Stimulated activated CD8-positive, alpha-beta memory T cell treated with anti-CD3 and anti-CD28 coated beads, Interleukin-4, amount 100 ng/mL, for 4 hours (primary cell): ENCODE measurements at places on chromosomes 5 and 9.

- no peak for DNase-seq
Measured at GRCh38 chr9:92175441-92175840, 60.2 kb upstream of the SPTLC1 start.

DNA sequence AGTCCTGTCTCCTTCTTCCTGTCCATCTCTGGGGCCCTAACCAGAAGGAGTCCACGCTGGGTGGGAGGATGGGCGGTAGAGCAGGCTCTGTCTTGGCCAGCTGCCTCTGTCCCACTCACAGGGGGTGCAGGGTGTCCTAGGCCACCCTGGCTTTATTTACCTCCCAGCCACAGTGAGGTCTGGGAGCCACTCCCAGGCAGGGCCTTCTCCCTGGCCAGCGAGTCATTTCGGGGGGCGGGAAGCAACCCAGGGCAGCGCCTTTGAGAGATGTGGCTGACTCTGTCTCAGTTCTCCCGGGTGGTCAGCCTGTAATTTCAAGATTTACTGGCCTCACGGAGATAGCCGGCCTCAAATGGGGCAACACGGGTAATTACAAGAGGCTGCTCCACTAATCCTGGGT, 67.4 kb upstream of the PTCH1 start:
- DNase-seq = no peak

GRCh38 chr5:83512061-83512745, 40.7 kb downstream of the VCAN start:
- DNase-seq = no peak

- no peak for DNase-seq
Measured at GRCh38 chr5:16976625-16977008, 40.5 kb upstream of the MYO10 start.

DNA sequence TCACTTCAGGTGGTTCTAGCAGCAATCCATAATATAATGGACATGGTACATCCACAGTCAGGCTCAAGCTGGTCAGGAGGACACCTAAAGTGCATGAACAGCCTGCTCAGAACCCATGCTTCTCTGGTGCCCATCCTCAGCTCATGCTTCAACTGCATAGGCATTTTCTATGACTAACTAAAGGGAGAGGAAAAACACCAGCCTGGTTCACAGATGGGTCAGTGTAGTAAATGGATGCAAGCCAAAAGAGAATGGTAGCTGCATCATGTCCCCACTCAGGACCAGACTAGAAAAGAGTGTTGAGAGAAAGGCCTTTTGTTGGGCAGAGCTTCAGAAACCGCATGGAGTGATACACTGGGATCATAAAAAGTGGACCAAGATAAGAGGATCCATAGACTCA, 556.6 kb downstream of the TLE1 start:
- DNase-seq = no peak

DNA sequence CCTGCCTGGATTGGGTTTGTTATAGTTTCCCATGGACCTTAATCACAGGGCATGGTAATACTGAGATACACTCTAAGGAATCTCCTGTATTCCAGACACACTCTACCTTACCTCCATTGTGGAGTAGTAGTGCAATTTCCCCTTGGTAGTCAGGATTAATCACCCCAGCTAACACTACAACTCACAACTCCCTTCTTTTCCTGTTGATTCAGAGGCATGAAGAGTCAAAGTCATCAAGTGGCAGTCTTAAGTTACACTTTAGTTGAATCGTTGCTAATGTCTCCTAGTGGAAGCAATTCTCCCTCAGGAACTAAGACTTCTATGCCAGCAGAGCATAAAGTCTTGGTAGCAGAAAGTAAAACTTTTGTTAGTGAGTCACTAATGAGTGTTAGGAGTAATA, 122.7 kb upstream of the APC start:
- DNase-seq = no peak

DNA sequence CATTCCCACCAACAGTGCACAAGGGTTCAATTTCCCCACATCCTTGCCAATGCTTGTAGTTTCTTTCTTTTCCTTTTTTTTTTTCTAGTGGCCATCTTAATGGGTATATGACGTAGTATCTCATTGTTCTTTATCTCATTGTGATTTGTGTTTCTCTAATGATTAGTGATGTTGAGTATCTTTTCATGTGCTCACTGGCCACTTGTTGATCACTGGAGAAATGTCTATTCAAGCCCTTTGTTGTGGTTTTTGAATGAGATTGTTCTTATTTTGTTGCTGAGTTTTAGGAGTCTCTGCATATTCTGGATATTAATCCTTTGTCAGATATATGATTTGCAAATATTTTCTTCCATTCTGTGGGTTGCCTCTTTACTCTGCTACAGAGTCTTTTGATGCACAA, 1.6 kb upstream of the TMED9 start:
- DNase-seq = no peak

DNA sequence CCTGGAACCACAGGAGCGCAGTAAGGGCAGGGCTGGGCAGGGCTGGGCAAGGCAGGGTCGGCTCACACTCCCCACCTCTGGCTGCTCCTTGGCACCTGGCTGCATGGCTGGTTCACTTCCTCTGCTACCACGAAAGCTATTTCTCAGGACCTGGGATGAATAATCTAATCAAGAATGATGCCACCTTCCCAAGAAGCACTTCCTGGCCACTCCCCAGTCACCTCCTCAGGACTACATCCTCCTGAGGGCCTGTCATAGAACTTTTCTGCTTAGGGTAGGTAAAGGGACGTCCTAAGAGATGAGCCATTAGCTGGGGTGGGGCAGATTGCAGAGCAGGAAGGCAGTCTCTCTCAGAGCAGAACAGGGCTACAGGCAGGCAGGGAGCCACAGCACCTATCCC, 288.2 kb upstream of the MAP3K1 start:
- no peak for DNase-seq

- no peak for DNase-seq
Measured at GRCh38 chr5:78545406-78545805, 103.2 kb downstream of the LHFPL2 start.

DNA sequence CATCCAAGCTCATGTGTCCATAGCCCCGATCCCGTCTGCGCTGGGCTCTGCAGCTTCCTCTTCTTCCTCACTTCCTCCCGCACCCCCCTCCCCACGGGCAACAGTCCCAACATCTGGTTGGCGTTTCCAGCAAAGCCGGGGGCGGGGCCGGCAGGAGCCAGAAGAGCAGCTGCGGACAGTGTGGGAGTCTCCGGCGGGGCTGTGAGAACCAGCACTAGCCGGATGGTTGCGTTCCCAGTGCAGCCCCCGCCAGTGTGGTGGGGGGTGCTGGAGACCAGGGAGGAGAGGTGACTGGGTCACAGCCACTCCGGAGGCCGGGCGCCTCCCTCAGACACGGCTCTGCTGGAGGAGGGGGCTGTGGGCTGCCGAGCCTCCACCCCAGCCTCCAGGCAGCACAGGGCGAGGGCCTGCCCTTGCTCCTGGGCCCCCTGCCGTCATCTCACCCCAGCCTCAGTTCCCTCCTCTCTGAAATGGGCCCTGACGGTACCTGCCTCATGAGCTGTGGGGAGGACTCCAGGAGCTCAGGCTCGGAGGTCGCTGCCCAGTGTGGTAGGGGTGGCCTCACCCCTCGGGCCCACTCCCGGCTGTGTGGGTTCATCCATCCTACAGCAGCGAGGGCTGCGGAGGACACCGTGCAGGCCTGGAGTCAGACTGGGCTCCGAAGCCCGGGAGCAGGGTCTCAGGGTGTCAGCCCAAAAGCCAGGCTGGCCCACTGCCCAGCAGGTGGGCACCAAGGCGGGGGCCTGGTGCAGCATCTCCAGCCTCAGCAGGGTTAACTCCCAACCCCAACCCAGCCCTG, 41.5 kb upstream of the NOTCH1 start:
- no peak for DNase-seq

DNA sequence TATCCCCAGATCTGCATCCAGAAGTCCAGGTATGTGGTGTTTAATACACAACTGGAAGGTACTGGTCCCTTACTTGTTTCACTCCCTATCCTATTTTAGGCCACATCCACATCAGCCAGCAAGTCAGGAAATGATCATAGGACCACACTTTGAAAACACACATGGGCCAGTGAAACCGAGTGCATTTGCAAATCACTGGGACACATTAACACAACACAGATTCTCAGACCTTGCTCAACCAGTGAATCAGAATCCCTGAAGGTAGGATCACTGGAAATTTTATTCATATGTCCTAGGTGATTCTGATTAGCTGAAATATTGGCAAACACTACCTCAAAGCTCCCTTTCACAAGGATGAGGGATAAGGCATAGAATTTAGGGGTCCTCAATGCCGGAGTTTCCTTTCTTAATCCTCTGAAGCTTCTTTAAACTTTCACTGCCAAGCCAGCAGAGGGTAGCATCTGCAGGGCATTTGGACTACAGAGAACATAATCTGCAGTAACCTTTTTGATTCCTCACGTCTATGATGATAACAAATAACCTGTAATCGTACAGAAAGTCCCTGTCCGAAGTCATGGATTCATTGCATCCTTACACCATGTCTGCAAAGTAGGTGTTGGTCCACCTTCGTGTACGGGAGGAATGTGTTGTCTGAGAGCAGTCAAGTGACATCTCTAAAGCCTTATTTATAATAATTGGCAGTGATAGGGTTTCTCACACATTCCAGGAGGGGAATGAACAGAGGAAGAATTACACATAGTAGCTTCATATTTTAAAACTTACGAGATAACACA, 11.0 kb upstream of the ABLIM3 start:
- no peak for DNase-seq

DNA sequence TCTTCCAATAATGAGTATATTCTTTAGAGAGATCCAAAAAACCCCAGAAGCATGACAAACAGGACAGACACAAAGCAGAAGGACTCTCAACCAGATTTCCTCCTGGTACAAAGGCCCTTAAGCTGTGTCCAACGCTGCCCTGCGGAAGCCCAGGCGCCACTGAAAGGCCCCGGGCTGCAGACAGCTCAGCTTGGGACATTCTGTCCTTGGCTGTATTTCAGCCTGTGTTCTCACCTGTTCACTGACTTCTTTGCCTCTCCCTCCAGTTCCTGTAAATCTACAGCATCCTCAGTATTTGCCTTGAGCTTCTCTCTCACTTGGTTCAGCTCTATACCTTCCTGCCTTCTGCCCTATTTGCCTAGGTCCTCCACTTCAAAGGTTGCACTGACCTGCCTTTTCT, 96.5 kb downstream of the SH3TC2 start:
- DNase-seq = no peak

DNA sequence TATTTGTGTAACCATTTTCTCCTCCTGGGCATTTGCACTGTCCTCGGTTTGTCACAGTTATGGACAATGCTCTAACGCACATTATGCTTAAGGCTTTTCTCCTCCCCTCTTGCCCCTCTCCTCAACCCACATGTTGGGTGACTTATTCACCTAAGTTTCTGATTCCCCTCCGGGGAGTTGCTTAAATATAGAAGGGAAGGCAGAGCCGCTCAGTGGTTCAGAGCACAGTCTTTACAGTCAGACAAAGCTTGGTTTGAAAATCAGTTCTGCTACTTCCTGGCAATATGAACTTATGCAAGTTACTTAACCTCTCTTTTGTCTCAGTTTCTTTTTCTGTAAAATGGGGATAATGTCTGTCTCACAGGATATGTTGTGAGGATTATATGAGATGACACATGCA, 41.2 kb upstream of the SPRY4 start:
- DNase-seq = no peak

GRCh38 chr9:9920425-9921060, 692.3 kb downstream of the PTPRD start:
- no peak for DNase-seq

GRCh38 chr9:71271602-71272001, 150.2 kb upstream of the TRPM3 start:
- DNase-seq = no peak

- DNase-seq = no peak
Measured at GRCh38 chr5:145540375-145540774, 294.8 kb downstream of the PRELID2 start.

GRCh38 chr5:154647761-154648145, 107.4 kb upstream of the LARP1 start:
- no peak for DNase-seq

DNA sequence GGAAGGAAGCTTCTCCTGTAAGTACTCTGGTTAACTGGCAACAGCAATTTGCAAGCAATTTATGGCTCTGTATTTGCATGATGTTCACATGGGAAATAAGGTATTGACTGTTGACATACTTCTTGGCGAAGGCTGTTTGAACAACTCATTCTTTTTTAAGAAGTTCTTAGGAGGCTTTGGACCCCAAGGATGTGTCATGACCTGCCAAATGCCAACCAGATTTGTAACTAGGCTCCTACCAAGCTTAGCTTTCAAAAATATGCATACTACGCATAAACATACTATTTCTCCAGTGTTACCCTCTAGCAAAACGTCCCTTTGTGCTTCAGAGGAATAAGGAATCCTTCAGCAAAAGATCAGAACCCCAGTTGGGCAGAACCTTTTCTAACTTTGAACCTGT, 165.2 kb upstream of the MSX2 start:
- DNase-seq = no peak

- DNase-seq = no peak
Measured at GRCh38 chr5:115530426-115530825, 14.1 kb downstream of the FEM1C start.

- no peak for DNase-seq
Measured at GRCh38 chr5:159663986-159664385, 252.3 kb upstream of the ADRA1B start.

DNA sequence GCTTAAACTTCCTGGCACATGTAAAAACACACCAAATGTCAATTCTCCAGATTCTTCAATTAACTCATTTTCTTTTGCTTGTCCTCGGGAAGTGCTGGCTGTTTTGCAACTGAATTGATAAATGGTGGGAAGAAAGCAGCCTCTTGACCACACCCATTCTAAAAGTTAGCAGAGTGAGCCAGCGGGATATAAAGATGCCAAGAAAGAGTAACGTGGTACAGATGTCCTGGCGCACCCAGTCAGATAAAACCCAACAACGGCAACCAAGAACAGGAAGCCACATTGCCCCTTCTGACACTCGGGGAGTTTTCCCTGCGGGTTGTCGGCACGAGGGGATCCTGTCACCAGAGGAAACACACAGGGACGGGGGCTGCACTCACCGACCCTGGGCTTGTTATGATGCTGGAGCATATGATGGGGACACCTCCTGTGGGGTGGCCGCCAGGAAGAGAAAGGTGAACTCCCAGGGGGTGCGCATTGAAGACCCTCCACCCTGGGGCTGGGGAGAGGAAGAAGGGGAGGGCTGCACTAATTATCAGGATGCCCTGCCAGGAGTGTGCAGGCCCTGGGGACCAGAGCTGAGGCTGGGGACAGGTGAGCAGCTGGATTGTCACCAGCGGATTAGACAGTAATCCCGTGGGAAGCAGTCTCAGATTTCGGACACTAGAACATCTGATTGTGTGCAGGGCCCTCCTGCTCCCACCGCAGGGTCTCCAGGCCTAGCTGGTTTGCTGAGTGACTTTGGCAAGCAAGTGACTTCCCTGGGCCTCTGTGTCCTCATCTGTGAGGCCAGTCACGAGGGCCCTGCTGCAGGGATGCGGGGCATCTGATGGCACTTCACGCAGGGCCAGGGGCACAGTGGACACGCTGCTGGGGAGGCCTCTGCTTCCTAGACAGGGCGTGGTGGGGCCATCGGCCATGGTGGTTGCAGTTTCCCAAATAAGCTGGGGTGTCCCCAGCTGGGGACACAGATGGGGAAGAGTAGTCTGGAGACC, 59.2 kb downstream of the CRB2 start:
- DNase-seq = no peak
